ENCODE measurements at places on chromosomes 7 and 10.

- no peak for DNase-seq
These were observed 12.9 kb upstream of the KCP start for GRCh38 chr7:128923411-128923800.

- no peak for DNase-seq
These were observed 86.8 kb downstream of the NPTX2 start for GRCh38 chr7:98703916-98704315.

DNA sequence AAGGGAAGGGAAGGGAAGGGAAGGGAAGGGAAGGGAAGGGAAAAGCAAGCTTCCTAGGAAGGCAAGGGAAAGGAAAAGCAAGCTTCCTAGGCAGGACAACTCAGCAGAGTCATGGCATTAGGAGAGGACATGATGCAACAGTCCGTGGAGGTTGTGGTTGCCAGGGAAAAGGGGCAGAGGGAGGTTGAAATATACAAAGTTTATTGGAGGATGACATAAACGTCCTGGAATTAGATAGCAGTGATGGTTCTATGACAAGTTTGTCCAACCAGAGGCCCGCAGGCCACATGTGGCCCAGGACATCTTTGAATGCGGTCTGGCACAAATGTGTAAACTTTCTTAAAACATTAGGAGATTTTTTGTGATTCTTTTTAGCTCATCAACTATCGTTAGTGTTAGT is 59.8 kb upstream of the OPN4 start:
- DNase-seq: no peak

GRCh38 chr10:114239117-114239993 is at the start of gene VWA2:
Gene VWA2, plus strand, starts transcription at chr10:114239254. Its CDS starts 9,460 bp downstream, at chr10:114248714.
- DNase-seq: no peak

DNA sequence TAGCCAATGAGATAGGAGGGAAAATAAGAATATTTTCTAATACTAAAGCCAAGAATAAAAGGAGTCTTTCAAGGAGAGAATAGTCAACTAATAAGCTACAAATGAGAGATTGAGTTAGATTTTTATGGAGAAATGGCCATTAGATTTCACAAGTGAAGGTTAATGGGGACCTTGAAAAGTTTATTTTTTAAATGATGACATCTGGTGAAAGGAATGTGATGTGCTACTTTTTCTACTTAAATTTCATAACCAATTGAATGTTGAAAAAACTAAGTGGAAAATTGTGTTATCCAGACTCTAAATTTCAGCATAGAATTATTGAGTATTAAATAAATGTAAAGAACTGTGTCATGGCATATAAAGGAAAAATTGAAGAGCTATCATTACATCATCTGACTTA is 125.7 kb downstream of the TSPAN12 start:
- no peak for DNase-seq

DNA sequence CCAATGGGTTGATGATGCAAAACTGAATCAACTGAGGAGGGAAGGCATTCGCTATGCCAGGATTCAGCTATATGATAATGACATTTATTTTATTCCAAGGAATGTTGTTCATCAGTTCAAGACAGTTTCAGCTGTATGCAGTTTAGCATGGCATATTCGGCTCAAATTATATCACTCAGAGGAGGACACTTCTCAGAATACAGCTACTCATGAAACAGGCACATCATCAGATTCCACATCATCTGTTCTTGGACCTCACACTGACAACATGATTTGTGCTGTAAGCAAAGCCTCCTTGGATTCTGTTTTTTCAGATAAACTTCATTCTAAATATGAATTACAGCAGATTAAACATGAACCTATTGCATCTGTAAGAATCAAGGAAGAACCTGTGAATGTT is 19.7 kb downstream of the TMEM60 start:
- DNase-seq: no peak

- DNase-seq: no peak
These were observed 198.8 kb downstream of the CDCA7L start for GRCh38 chr7:21746949-21747348.

- no peak for DNase-seq
These were observed 188.5 kb upstream of the KLF14 start for GRCh38 chr7:130922206-130923112.

- DNase-seq: no peak
These were observed at the start of gene GIMAP1 for GRCh38 chr7:150716368-150716767. Gene GIMAP1, plus strand, starts transcription at chr7:150716613. Its CDS starts 2,435 bp downstream, at chr7:150719048.

DNA sequence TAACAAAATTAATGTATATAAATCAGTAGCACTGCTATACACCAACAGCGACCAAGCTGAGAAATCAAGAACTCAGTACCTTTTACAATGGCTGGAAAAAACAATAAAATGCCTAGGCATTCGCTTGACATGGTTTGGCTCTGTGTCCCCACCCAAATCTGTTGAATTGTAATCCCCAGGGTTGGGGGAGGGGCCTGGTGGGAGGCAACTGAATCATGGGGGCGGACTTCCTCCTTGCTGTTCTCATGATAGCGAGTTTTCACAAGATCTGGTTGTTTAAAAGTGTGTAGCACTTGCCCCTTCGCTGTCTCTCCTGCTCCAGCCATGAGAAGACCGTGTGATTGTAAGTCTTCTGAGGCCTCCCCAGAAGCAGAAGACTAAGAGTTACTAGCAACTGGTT is 8.6 kb downstream of the ZNF786 start:
- no peak for DNase-seq

- no peak for DNase-seq
These were observed 287.1 kb downstream of the SFMBT2 start for GRCh38 chr10:7123774-7124173.

DNA sequence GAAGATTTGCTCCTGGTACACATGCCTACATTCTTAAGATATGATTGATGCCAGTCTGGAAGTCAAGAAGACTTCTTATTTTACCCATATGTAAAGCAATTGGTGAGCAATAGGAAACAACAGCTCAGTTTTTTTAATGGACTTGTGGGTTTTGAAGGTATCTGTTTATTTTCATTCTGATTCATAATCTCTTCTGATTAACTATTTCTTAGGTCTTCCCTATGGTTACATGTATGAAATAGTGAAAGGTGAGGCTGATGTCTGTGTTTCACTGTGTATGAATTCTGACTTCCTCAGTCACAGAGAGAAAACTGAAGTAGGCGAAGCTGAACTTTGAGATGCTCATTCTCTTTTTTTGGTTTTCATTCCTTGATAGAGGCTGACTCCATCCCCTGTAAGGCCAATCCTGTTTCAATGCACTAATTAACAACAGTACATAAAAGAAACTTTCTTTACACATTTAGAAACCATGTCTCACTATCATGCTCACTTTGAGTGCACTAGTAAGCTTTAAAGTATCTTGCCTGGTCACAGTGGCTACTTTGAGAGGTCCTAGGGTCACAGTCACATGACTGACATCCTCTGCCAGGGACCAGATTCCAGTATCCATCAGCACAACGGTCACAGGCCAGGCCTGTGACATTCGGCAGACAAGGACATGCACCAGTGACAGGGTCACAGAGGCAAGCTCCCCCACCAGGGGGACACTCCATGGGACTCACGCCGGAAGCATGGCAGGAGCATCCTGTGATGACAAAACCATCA is 59.5 kb upstream of the LAMB1 start:
- DNase-seq: no peak

- no peak for DNase-seq
These were observed 628.7 kb downstream of the TYW1 start for GRCh38 chr7:67625257-67625737.

GRCh38 chr7:45985902-45986301 is 64.8 kb upstream of the IGFBP3 start:
- no peak for DNase-seq

GRCh38 chr7:140455743-140456142 is 23.6 kb downstream of the MKRN1 start:
- no peak for DNase-seq

DNA sequence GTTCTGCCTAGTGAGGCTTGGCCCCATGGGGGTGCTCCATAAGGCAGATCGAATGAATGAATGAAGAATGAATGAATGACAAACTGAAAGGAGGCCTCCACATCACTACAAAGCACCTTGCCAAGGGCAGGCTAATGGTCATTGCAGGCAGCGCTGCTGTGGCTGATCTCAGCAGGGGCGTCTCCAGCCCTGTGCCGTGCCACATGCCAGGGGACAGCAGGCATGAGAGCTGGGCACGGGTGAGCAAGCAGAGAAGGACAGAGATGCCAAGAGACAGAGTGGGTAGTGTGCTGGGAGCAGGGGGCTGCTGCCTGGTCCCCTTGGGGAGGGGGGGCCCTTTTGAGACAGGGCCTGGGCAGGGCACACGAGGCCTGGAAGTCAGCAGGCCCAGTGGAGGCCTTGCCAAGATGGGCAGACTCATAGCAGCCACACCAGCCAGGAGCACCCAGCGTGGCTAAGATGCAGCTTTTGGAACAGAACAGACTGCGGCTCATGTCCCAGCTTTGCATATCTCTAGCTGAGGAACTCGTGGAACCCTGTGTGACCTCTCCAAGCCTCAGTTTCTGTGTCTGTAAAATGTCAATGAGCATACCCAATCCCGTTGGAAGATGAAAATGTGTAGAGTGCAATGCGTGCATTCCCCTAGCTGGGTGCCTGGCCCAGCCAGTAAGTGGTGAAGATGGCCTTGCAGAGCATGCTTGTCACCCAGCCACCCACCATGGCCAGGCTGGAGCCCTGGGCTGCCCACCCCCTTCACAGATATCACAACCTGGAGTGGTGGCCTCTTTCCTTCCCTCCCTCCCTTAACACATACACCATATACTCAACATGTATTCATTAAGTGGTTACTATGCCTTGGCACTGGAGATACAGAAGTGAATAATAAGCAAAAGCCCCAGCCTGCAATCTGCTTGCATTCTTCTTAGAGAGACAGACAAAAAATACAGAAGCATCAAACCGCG is 61.1 kb upstream of the LRRC18 start:
- DNase-seq: no peak
